Omental fat pad (tissue), 4 donors: ENCODE measurements at places on chromosomes 2 and 18.

- DNase-seq, result no peak
Observed at GRCh38 chr2:118417406-118418120, 329.3 kb downstream of the INSIG2 start.

GRCh38 chr2:208820014-208820688 is 413.6 kb downstream of the PTH2R start:
- no peak for DNase-seq

DNA sequence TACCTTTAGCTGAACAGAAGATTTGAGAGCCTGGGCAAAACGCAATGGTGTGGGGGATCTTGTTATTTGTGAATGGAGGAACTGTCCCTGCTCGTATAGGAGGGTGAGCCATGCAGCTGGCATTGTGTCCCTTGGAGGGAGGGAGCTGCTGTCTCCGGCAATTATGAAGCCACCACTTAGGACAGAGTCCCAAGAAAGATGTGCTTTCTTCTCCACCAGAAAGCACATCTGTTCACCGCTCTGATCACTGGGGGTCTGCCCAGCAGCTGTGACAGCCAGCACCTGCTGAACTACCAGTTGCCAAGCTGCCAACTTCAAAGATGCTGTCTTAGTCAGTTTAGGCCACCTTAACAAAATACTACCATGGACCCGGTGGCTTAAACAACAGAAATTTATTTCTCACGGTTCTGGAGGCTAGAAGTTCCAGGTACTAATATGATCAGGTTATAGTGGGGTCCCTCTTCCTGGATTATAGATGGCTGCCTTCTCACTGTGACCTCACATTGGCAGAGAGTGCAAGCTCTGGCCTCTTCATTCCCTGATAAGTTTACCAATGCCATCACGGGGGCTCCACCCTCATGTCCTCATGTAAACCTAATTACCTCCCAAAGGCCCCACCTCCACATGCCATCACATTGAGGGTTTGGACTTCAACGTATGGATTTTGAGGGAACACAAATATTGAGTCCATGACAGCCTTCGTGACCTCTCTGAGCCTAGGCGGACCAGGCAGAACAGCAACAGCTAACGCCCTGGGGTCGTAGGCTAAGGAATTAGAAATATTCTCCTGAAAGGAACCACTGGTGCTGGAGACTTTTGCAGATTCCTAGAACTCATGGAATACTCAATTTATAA is 148.3 kb downstream of the RHBDD1 start:
- no peak for DNase-seq

GRCh38 chr2:10014418-10015190 is 28.7 kb upstream of the KLF11 start:
- no peak for DNase-seq

DNA sequence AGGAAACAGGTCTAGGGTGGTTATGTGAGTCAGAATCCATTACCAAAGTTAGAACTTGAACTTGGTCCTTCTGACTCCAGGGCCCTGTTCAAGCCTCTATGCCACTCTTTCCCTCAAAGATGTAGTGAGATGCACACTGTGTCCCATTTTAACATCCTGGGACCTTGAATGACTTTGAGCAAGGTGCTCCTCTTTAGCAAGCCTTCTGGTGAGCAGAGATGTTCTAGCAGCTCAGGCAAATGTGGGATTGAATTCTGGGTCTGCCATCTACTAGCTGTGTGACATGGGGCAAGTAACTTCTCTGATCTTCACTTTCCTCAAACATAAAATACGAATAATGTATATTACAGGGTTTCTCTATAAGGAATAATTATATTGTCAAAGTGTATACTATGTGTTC is 294.0 kb upstream of the CXCR4 start:
- DNase-seq, result no peak

DNA sequence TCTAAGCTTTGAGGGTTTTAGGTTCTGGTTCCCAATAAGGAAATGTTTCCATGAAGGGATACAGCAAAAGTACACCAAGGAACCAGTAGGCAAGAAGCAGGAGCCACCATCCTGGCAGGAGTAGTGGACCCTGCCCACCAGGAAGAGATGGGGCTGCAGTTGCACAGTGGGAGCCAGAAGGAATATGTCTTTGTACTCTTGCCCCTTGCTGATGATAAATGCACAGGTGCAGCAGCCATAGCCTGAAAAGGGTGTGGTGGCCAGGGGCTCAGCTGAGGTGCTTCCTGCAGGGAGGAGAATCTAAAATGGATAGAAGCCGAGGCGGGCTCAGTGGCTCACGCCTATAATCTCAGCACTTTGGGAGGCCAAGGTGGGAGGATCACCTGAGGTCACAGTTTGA is 27.5 kb downstream of the TMEM127 start:
- no peak for DNase-seq

DNA sequence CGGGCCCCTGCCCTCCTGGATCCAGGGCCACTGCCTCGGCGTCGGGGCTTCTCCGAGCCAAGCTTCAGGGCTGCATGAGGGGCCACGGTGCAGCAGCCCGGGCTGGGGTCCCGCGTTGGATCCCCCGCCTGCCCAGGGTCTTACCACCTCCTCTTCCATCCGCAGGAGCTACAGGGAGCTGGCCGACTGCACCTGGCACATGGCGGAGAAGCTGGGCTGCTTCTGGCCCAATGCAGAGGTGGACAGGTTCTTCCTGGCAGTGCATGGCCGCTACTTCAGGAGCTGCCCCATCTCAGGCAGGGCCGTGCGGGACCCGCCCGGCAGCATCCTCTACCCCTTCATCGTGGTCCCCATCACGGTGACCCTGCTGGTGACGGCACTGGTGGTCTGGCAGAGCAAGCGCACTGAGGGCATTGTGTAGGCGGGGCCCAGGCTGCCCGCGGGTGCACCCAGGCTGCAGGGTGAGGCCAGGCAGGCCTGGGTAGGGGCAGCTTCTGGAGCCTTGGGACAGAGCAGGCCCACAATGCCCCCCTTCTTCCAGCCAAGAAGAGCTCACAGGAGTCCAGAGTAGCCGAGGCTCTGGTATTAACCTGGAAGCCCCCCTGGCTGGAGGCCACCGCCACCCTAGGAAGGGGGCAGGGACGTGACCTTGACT is 52.1 kb downstream of the RAMP1 start:
- no peak for DNase-seq

DNA sequence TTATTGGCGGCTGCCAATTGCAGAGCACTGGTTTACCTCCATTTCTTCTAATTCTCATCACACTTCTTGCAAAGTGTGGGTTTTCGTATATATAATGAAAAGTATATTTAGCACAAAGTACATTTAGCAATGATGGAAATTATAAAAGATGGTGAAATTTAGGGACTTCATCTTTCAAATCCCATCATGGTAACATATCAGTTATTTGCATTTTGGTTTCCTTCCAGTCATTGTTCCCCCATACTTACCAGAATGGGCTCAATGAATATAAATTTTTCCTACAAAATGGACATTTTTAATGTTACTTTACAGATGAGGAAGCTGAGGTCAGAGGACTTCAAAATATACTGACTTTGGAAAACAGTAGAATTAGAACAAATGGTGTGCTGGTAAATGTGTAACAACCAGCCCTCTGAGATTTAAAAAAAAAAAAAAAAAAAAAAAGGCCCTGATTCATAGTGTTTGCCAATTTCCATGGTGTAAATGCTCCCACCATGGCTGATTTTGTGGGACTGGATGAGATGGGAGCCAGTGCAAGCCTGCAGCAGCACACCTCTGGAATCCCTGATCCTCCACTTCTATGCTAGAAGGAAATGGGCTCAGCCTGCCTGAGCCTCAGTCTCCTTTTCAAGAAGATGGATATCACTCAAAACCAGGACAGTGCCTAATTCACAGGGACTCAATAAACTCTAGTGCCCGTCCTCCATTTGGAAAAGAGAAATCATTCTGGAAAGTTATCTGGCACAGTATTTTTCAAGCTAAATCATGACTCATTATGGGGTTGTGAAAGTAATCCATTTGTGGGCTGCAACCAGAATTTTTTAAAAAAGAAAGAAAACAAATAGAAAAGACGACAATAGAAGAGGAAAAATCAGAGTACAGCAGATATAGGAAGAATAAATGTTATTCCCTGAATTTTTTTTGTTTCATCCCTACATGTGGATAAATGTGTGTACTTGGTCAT is 34.0 kb downstream of the LBH start:
- DNase-seq, result no peak

DNA sequence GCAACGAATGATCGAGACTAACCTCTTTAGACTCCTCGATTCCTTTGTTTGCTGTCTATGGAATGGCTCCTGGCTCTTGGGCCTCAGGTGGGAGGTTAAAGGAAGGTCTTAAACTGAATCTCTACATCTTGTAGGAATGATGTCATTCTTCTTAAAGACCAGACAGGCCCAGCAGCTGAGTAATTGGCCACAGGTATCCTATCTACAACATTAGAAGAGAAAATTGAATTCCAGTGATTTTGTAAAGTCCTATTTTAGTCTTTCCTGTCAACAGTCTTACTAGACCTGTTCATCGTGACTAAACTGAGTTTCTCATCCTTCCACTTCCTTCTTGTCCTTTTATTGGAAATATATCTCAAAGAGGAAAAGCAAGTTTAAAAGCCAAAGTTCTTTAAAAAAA is 274.8 kb downstream of the ALPK2 start:
- DNase-seq, result no peak

DNA sequence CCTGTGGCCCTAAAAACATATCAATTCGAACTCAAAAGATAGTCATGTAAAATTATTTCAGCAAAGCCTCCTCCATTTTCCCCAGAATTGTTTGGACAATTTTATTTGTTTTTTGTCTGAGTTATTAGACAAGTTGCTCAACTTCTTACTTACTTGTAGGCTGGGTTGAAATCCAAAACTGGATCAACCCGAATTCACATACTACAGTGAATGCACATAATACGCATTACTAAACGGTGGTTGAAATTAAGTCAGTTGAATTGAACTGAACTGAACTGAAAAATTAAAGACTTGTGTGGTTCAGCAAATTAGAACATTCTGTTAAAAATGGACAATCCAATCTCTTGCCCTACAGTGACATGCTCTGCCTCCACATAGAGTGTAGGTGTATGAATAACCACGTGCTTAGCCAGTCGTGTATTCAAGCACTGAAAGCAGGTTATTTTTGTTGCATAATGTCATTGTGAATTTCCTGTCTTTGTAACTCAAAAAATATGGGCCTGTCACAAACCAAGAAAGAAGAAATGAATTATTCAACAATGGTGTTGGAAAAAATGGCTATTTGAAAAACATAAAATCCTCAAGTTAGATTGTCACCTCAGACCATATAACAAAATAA is 441.0 kb downstream of the TXNL1 start:
- DNase-seq, result no peak

DNA sequence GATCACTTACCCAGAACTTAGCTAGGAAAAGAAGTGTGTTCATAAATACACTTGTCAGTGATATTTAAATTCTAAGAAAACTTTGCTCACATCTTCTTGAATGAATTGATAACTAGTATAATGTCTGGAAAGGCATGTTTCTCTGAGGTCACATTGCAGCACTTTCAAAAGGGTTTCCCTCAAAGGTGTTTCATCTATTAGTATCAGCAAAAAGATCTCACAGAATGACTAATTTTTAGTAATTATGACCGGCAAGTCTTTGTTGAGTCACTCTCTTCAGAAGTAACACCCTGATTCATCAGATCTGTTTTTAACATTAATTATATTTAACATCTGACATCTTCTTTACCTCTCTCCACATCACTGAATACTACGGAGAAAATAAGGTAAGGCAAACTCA is 222.3 kb downstream of the IKZF2 start:
- no peak for DNase-seq

GRCh38 chr2:129896226-129897100 is 83.0 kb upstream of the RAB6C start:
- DNase-seq, result no peak

DNA sequence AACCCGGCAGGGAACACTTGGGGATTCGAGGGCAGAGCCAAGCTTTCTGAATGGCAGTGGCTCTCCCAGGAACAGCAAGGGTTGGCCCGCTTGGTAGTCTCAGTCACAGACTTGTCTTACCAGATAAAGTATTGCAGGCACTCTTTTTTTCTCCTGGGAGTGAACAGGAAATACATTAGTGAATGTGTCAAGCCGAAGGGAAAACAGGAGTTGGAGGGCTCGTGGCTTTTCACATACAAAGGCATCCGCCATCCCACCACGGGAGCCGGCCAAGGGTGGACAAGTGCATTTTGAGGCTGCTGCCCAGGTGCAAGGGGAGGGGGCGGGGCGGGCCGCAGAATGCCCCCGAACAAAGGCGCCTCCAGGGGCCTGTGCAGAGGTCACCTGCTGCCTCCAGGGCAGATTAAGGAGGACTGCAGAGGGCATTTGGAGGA is 163.3 kb upstream of the SIX3 start:
- DNase-seq, result no peak

DNA sequence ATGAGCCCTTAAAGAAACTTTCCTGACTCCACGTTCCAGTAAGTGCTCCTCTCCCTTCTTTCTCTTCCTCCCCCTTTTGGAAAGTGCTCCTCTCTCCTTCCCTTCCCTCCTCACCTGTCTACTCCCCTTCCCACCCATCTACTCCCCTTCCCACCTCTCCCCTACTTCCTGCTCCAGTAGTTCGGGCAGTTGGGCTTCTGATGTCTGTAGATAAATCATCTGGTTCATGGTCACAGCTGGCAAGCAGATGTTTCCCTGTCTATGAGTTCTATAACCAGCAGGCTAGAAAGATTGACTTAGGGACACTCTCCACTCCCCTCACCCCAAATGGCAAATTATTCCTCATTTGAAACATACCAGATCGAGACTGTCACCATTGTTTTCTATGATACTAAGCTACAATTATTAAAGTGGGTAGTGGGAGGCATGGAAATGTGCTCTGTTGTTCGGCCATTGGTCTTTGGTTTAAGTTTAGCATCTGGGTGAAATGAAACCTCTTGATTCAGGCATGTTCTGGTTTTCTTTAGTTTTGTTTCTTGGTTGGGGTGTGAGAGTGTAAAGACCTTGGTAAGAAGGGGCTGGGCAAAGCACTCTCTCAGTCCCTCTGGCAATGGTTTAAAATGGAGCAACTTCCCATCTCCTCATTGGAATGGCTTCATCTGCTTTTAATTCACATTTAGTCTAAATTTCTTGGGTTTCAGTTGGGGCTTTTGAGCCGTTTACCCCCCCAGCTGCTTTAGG is 413.2 kb upstream of the SPRED2 start:
- no peak for DNase-seq

DNA sequence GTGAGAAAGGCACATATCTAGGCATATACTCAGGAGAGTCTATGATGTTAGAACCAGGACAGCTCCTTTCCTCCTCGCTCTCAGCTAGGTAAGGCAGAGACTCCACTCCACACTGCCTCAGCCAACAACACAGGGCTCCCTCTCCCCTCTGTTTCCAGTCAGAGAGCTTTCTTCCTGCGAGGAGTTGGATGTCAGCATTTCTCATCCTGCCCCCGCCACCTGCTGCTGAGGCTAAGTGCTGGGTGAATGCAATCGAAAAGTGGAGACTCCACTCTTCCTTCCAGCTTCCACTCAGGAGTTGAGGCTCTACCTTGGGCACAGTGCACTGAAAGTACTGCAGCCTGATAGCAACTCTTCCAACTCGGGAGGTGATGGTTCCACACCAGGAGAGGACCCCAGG is 177.2 kb upstream of the RAB6C start:
- DNase-seq, result no peak

DNA sequence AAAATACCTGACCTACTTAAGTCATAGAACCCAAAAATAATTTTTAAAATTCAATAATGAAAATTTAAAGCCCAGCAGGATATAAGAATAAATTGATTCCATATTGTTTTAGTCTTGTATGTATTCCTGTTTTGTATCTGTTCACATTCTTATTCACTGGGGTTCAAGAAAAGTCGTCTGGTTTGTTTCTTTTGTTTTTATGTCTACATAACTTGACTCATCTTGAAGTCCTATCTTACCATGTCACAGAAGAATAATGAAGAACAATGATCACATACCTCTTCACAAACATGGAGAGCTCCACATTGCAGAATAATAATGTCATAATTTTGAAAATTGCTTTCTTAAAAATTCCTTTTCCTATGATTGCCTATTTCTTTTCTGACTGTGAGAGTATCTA is 43.4 kb upstream of the LRP1B start:
- no peak for DNase-seq

- DNase-seq, result no peak
Observed at GRCh38 chr18:58965291-58966004, 100.8 kb downstream of the ZNF532 start.
